ENCODE measurements at places on chromosomes 3 and 15. TPM values are rescaled to one million over a fixed set of nuclear protein-coding genes. Genes with fewer than 3 reads are reported as not detected.

DNA sequence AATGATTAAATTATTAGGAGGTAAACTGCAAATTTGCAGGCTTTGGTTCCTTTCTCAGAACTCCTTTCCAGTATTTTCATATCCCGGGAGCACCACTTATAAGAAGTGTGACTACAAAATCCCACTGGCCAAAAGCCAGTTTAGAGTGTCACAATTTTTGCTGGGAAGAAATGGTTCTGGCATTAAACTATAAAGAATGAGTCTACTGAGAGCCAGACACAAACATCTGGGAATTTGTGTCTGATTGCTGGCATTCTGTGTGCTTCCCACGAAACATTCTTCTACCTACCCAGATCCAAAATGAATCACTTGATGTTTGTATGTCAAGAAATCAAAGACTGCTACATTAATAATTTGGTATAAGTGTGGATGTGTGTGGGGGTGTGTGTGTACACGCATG lies 82.8 kb downstream of the DUT start:
- no peak for DNase-seq

DNA sequence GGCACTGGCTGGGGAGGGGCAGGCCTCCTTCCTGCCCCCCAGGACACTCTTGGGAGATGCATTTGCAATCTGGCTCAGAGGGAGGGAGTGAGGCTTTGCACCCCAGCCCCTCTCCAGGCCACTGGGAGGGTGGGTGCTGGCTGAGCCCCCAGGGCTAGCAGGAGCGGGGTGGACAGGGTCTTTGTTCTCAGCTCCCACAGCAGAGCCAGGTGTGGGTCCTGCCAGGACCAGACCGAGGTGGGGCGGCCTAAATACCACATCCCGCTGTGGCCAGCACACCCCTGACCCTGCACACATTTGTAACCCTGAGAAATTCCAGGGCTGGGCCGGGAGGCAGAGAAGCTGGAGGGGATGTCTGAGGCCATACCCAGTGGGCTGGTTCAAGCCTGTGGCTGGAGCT lies 41.0 kb downstream of the STARD5 start:
- DNase-seq, result no peak

DNA sequence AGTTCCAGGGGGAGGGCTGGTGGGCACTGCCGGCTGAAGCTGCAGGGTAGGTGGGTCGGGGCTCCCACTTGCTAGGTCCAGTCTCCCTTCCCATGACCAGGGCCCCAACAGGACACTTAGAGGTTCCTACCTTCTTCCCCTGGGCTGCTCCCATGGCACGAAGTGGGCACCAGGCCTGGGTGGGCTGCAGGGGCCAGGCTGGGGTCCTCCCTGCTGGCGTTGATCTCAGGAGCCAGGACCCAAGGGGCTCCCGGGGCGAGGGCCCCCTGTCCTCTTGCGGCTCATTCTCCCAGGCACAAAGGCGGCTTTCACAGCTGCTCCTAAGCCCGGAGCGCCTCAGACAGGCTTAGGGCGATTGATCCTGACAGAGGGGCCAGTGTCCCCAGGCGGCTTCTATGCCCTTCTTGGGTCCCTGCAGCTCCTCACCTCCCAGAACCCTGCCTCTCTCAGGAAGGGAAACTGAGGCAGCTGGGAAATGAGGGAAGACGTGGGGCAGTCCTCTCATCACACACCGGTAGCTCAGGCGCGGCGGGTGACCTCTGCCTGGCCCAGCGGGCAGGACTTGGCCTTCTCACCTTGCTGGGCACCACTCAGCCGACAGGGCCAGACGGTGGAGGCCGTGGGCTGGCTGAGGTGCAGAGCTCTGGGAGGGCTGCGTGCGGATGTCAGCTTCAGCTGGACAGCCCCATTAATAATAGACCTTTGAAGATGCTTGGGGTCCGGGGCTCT lies 39.6 kb downstream of the FAM3D start:
- no peak for DNase-seq

PPP1R14D gene
- 1.3 TPM for total RNA-seq

DNA sequence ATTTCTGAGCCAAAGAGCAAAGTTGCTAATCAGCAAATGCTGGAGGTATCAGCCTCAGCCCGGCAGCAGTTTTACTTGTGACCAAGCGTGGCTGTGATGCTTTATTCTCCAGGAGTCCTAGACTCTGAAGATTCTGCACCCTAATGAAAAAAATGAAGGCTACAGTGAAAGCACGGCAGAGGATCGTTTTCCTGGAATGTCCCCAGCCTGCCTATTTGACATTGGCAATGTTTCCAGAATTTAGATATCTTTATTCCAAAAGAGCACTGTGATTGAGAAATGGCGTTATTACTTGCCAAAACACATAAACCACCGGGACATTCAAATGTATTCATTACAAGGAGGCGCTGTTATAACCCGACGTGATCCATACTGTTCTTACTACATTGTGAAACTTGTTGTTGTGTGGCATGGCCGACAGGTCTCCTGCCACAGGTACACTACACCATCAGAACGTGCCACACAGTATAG lies 263.8 kb downstream of the SLCO3A1 start:
- DNase-seq, result no peak
